ENCODE measurements at places on chromosomes 1 and 21. TPM values are rescaled to one million over a fixed set of nuclear protein-coding genes. Genes with fewer than 3 reads are reported as not detected.

The SPATA21 gene
- not detected for total RNA-seq

The C1orf94 gene
- total RNA-seq = not detected

DNA sequence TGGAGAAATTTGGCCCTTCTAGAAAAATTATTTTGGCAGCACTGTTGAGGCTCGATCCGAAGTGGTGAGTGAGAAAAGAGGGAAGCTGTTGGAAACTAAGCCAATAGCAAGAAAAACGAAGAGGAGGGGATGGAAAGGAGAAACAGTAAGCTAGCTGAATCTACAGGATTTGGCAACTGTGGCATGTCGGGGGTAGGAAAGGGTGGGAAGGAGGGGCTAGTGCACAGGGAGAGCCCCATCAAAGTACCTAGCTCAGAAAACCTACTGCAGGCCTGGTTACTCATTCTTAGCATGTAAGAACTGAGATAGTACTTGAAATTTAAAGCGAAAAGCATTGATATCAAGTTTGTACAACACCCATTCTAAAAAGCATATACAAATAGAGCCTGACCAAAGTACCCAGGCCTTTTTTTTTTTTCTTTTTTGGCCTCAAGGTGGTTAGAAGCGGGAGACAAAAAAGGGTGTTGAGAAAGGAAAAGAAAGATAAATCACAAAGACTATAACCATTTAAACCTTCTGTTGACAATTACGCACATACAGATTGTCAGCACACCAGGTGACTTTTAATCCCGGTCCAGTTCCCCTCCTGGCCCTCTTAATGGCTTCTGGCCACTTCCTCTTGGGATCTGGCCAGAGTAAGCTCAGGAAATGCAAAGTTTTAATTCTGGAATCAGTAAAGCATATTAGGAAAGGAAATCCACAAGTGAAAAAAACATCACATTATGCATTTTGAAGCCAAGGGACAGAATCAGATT, 50.4 kb downstream of the SLC16A1 start:
- no peak for DNase-seq

DNA sequence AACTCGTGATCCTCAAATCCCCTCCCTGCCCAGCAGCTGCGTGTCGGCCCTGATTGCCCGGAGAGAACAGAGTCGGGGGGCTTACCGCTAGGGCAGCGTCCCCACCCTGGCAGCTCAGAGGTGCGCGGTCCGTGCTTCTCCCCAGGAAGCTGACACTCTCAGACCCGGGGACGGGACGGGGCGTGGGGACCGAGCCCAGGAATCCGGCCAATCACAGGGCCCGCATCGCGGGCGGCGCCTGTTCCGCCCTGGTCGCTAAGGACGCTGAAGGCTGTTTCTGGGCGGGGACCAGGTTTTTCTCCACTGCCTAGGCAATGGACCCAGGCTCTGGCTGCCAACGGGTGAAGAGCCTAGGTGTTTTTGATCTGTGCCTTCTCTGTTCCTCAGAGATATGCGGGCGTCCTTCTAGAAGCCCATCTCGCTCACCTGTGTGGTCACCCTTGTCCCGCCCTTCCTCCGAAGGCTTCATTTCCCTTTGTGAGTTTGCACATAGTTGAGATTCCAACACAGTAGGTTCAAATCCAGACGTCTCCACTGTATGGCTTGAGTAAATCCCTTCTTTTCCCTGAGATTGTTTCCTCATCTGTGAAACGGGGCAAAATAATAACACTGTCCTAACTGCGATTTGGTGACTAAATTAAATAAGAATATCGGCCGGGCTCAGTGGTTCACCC, at the start of gene C1orf87:
TSS of gene C1orf87 (minus strand) at position 166 of the 674 bp plus-strand sequence. CDS start 1,127 bp downstream, outside the sequence.
- no peak for DNase-seq

DNA sequence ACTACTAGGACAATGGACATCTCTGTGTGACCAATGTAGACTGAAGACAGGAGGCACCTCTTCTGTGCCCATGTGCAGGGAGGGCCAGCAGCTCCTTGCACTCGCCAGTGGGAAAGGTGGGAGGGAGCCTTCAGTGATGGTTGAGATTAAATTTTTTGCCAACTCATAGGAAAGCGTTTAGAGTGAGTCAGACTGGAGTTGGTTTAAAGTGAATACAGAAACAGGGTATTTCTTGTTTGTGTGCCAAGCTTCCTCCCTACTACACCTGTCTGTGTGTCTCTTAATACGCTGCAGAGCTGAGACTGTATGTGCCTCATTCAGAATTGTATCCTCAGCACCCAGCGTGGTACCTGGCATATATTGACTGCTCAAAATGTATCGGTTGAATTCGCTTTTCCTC, 13.5 kb upstream of the COL16A1 start:
- peak; percentile 64 for DNase-seq

DNA sequence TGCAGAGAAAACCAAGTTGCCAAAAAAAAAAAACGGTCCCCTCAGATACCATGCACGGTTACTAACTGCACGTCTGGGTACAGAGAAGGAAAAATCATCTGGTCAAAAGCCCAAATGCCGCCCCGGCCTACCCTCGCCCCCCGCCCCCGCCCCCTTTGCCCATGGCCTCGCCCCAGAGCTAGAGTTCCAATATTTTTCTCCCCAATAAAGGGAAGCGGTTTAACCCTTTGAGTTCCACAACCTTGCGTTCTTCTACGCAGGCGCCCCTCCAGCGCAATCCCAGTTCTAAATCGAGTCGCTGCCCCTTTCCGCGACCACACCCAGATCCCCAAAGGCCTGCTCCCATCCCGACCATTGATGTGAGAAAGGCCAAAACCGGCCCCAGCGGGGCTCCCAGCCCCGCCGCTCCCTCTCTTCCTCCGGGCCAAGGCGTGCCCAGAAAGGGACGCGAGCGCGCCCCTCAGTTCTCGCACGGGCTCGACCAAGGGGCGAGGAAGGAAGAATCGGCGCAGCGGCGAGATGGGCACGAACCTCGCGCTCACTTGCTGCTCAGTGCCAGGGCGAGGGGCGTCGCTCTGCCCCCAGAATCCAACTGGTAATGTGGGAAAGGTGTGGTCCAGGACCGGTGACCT, 797 bp downstream of the WDR47 start:
- DNase-seq = peak; percentile 6

- DNase-seq = peak; percentile 93
Observed at GRCh38 chr1:223500560-223501425, 107.6 kb downstream of the CCDC185 start.

The OR2L5 gene
- not detected for total RNA-seq

The BSND gene
- 0.09 TPM for total RNA-seq

The IL20 gene
- total RNA-seq = not detected

DNA sequence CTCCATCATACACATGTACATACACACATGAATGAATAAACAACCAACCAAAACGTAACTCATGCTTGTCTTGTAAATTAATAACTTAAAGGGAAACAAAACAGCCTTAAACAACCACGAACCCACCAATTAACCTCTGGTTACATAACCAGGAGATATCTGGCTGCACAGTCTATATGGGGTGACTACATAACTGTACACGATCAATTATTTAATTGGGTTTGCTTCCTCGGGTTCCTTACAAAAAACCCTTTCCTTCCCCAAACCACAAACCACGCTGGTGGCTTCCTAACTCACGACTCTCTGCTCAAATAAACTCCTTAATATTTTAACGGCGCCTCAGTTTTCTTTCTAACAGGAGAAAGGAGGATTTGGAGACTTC, 744 bp downstream of the ZNF670 start:
- DNase-seq = no peak

The ATP1A4 gene
- total RNA-seq = not detected

Measured in PC-9 (cell line).